Aorta (tissue), 5 donors: ENCODE measurements at places on chromosomes 3 and 15. TPM values are rescaled to one million over a fixed set of nuclear protein-coding genes. Genes with fewer than 3 reads are reported as not detected.

DNA sequence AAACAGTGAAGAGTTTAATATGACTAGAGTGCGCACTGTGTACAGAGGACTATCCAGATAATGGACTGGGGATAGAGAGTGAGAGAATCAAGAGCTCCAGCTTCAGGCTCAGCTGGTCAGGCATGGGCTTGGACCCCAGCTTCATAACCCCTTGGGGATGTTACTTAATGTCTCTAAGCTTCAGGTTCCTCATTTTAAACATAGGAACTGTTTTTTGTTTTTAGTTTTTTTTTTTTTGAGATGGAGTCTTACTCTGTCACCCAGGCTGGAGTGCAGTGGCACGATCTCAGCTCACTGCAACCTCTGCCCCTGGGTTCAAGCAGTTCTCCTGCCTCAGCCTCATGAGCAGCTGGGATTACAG lies 9.9 kb upstream of the BRPF1 start:
- no peaks in the 10 kb centered on the region for H3K4me1 ChIP-seq
- no peaks in the 10 kb centered on the region for H3K36me3 ChIP-seq
- no peak overlapping the region for H3K4me3 ChIP-seq

DNA sequence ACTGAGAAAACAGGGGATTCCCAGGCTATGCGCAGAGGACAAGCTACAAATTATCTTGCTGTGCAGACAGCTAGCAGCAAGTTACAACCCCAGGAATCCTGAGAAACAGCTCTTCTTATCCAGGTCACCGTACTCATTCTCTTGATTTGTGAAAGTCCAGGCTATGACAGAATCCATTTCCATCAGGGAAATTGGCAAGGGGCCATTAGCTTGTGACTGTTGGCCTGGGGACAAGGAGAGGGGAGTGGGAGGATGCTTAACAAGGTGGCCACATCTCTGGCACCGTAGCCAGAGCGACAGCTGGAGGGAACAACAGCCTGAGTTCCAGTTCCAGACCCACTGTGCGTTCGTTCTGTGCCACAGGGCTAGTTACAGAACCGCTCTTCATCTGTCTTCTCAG lies 44.9 kb upstream of the PLXNA1 start:
- no peak overlapping the region for H3K4me3 ChIP-seq
- H3K36me3 ChIP-seq, result no peaks in the 10 kb centered on the region
- H3K4me1 ChIP-seq, result no peaks in the 10 kb centered on the region
- no peaks in the 10 kb centered on the region for H3K27me3 ChIP-seq

DNA sequence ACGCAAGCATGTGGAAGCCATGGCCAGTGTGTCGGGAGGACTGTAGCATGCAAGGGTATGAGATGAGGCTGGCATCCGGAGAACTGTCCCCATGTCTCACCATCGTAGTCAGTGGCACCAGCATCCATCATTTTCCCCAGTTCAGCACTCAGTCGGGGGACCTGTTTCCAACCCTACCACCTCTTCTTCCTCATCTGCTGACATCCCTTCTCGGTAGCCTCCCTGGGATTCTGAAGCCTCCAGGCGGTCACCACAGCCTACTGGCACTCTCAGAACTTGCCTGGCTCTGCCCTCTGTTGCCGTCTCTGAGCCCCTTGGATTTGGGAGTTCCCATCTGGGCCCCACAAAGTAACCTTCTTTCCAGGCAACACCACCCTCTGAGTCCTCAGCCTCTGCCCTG lies 131.1 kb upstream of the ABHD17C start:
- DNase-seq, result no peak
- no peaks in the 10 kb centered on the region for H3K4me1 ChIP-seq
- no peaks in the 10 kb centered on the region for H3K27me3 ChIP-seq
- no peak overlapping the region for H3K4me3 ChIP-seq
- H3K36me3 ChIP-seq, result peaks cover 5% of the 10 kb centered on the region
- H3K27ac ChIP-seq, result no peak overlapping the region

DNA sequence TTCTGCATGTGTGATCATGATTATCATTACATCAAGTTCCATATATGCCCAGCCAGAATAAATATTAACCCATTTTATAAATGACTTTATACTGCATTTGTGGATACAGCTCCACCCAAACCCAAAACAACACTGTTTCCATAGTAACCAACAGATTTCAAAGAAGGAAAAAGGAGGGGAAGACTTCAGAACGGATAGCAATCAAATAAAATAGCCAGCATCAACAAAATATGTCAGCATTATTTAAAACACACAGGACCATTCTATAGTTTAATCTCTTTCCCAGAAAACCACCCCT lies 114.4 kb downstream of the FOXP1 start:
- no peak overlapping the region for H3K4me3 ChIP-seq
- H3K27ac ChIP-seq, result no peak overlapping the region
- no peaks in the 10 kb centered on the region for H3K27me3 ChIP-seq
- no peak for DNase-seq

DNA sequence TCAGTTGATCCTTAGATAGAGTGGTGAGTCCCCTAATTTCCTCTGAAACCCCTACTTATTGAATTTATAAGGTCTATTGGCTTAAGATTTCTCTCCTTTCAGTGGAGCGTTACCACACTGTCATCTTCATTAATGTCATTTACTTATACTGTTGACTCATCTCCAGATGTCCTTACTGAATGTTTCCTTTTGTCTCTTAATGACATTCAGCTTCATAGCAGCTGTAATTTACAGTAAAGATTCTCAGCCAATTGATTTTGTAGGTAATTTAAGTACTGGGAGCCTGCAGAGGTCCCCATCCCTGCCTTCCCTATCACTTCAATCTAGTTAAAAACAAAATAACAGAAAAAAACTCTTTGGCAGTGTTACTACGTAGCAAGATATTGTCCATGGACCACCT lies 18.8 kb downstream of the STX19 start:
- no peak overlapping the region for H3K27ac ChIP-seq
- H3K36me3 ChIP-seq, result no peaks in the 10 kb centered on the region
- DNase-seq, result no peak
- H3K4me1 ChIP-seq, result no peaks in the 10 kb centered on the region
- no peak overlapping the region for H3K4me3 ChIP-seq

GRCh38 chr3:96813820-96814650 lies at the start of gene EPHA6:
TSS of gene EPHA6 (plus strand) at chr3:96814594.
- no peaks in the 10 kb centered on the region for H3K36me3 ChIP-seq
- no peaks in the 10 kb centered on the region for H3K4me1 ChIP-seq
- no peak within 1 kb of the TSS for H3K27ac ChIP-seq
- no peaks in the 10 kb centered on the region for H3K27me3 ChIP-seq
- peak; percentile 46 for DNase-seq
- H3K4me3 ChIP-seq, result peak within 1 kb of the TSS; percentile 19

DNA sequence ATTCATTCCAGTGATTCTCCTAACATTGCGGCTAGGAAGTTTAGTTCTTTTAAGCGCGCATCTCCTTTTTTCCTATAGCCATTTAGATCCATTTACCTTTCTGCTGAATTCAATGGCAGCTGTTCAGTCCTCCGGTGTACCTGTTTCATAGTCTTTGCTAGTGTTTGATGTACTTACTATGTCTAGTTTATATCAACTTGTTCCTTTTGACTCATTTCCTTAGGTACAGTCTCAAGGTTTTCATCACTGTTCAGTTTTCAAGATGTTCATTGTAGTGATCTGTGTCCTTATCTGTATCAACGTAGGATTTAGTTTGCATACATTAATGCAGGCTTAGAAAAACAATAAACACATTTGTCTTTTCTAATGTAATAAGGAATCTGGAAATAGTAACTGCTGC lies 59.0 kb upstream of the MBNL1 start:
- no peak overlapping the region for H3K27ac ChIP-seq
- H3K4me3 ChIP-seq, result no peak overlapping the region
- H3K36me3 ChIP-seq, result no peaks in the 10 kb centered on the region
- peaks cover 6% of the 10 kb centered on the region for H3K4me1 ChIP-seq
- no peaks in the 10 kb centered on the region for H3K27me3 ChIP-seq

DNA sequence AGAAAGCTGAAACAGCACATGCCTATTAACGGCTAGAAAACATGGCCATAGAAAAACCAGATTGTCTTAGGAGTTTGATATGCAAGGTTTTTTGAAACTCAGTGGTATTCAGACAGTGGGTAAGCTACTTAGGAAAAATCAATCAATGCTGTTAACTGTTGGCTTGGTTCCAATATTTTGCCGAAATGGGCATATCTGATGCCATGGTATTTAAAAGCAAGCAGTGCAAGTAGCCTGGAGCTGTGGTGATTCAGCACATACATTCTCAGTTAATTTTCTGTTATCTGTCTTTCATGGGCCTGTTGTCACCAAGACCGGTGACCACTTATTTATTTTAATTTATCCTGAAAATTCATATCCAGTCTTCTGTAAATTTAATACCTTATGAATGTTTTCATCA lies 17.3 kb upstream of the SUCNR1 start:
- DNase-seq, result no peak
- no peak overlapping the region for H3K4me3 ChIP-seq
- no peak overlapping the region for H3K27ac ChIP-seq
- H3K27me3 ChIP-seq, result no peaks in the 10 kb centered on the region

DNA sequence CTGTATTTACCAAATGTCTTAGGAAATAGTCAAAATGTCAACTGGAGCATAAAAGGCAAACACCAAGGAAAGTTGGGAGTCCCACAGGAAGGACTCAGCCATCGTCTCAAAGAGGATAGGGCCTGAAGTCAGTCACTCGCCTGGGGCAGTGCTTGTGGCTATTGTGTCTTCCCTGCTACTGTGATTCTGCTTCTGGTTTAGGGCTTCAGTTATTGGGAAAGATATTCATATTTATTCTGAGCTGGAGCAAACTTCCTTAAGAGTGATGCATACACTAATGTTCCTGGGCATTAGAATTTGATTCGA lies 118.1 kb downstream of the EDEM1 start:
- no peak for DNase-seq
- no peak overlapping the region for H3K4me3 ChIP-seq
- H3K27ac ChIP-seq, result no peak overlapping the region
- peaks cover 2% of the 10 kb centered on the region for H3K27me3 ChIP-seq

GRCh38 chr3:78260388-78260787 lies 1220.5 kb downstream of the ROBO2 start:
- H3K36me3 ChIP-seq, result no peaks in the 10 kb centered on the region
- no peak overlapping the region for H3K27ac ChIP-seq
- H3K27me3 ChIP-seq, result no peaks in the 10 kb centered on the region

GRCh38 chr3:12948371-12948770 lies 107.0 kb upstream of the RPL32 start:
- no peaks in the 10 kb centered on the region for H3K36me3 ChIP-seq
- no peak for DNase-seq
- H3K4me1 ChIP-seq, result peaks cover 10% of the 10 kb centered on the region
- H3K27me3 ChIP-seq, result no peaks in the 10 kb centered on the region

- no peaks in the 10 kb centered on the region for H3K27me3 ChIP-seq
- no peaks in the 10 kb centered on the region for H3K4me1 ChIP-seq
- no peaks in the 10 kb centered on the region for H3K36me3 ChIP-seq
- H3K27ac ChIP-seq, result no peak overlapping the region
Observed at GRCh38 chr3:159632851-159633250, 355.8 kb upstream of the IL12A start.

GRCh38 chr15:20340931-20341661 lies 200.5 kb downstream of the GOLGA6L6 start:
- no peaks in the 10 kb centered on the region for H3K36me3 ChIP-seq
- H3K27ac ChIP-seq, result no peak overlapping the region
- H3K27me3 ChIP-seq, result no peaks in the 10 kb centered on the region
- peak; percentile 95 for DNase-seq
- H3K4me1 ChIP-seq, result no peaks in the 10 kb centered on the region

GRCh38 chr3:19531426-19531825 lies 383.1 kb downstream of the KCNH8 start:
- peaks cover 4% of the 10 kb centered on the region for H3K4me1 ChIP-seq
- H3K27me3 ChIP-seq, result no peaks in the 10 kb centered on the region
- no peaks in the 10 kb centered on the region for H3K36me3 ChIP-seq
- DNase-seq, result no peak
- H3K4me3 ChIP-seq, result no peak overlapping the region
- H3K27ac ChIP-seq, result no peak overlapping the region

GRCh38 chr3:179942553-179943075 lies 94.1 kb downstream of the PEX5L start:
- no peak overlapping the region for H3K27ac ChIP-seq
- no peaks in the 10 kb centered on the region for H3K4me1 ChIP-seq
- H3K36me3 ChIP-seq, result no peaks in the 10 kb centered on the region
- DNase-seq, result no peak
- no peak overlapping the region for H3K4me3 ChIP-seq

- H3K4me3 ChIP-seq, result no peak overlapping the region
- DNase-seq, result no peak
- no peaks in the 10 kb centered on the region for H3K27me3 ChIP-seq
- no peaks in the 10 kb centered on the region for H3K36me3 ChIP-seq
- no peak overlapping the region for H3K27ac ChIP-seq
Observed at GRCh38 chr3:147157631-147158030, 248.7 kb downstream of the ZIC4 start.

DNA sequence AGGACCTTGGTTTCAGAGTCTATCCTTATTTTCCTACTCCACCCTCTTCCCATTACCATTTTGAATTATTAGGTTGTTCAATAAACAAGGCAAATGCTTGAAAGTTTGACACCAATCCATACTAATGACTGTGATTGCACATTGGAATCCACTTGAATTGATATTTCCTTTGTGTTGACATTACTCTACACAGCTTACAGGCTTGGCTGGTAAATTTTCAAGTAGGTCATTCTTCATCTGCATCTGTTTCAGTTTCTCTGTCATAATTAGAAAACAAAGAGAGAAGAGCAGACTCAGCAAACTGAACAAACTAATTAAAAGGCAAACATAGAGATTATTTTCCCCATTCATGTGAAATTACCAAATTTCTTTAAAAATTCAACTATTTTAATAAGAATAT lies 732.9 kb upstream of the BCHE start:
- no peaks in the 10 kb centered on the region for H3K36me3 ChIP-seq
- H3K27ac ChIP-seq, result no peak overlapping the region
- DNase-seq, result no peak
- H3K27me3 ChIP-seq, result no peaks in the 10 kb centered on the region
- no peak overlapping the region for H3K4me3 ChIP-seq
- no peaks in the 10 kb centered on the region for H3K4me1 ChIP-seq

GRCh38 chr15:82942691-82943090 lies 9.8 kb downstream of the HOMER2 start:
- no peak overlapping the region for H3K4me3 ChIP-seq
- no peaks in the 10 kb centered on the region for H3K36me3 ChIP-seq
- H3K27me3 ChIP-seq, result no peaks in the 10 kb centered on the region
- H3K4me1 ChIP-seq, result no peaks in the 10 kb centered on the region
- no peak overlapping the region for H3K27ac ChIP-seq

DNA sequence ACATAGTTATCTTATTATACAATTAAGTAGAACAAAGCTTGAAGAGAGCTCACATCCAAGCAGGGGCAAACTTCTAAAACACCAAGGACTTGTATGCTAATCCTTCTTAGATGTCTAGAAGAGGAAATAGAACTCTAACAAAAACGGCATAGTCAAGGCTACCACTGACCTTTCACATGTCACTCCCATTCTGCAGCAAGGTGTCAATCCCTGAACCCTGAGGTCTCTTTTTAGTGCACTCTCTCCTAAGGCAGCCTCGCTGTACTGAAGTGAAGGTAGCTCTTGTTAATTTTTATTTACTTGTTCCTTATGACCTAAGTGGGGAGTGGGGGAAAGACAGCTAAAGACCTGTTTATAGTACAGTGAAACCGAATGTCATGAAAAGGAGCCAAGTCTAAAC lies 506.5 kb downstream of the FOXP1 start:
- H3K27ac ChIP-seq, result no peak overlapping the region
- no peaks in the 10 kb centered on the region for H3K36me3 ChIP-seq
- H3K4me1 ChIP-seq, result peaks cover 25% of the 10 kb centered on the region
- no peak for DNase-seq
- H3K27me3 ChIP-seq, result no peaks in the 10 kb centered on the region
- H3K4me3 ChIP-seq, result no peak overlapping the region

Gene TBC1D2B
- 49.0 TPM for total RNA-seq

Gene COL7A1
- total RNA-seq, result 5.4 TPM

Gene EFCC1
- 1.5 TPM for total RNA-seq

Gene RPLP1
- total RNA-seq, result 1,445 TPM

Gene ROPN1
- not detected for total RNA-seq

Gene TLR9
- total RNA-seq, result 0.81 TPM
